NCI-H524 (cell line): ENCODE measurements at places on chromosomes 2 and 18.

DNA sequence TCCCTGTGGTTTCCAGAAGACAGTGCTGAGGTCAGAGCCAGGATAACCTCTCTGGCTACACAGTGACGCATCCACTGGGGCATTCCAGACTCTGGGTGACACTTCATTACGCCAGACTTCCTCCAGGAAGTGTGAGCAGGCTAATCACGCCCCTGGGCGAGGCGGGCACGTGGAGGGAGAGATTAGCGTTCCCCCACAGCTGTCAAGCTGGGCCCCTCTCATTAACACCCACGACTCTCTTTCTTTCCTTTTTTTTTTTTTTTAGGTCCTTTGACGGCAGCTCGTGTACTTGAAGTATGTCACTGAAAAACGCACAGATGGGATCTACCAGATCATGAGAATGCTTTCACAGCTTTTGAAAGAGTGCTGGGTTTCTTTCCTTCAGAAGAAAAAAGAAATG lies 274.6 kb downstream of the AFF3 start:
- peak; percentile 28 for DNase-seq

DNA sequence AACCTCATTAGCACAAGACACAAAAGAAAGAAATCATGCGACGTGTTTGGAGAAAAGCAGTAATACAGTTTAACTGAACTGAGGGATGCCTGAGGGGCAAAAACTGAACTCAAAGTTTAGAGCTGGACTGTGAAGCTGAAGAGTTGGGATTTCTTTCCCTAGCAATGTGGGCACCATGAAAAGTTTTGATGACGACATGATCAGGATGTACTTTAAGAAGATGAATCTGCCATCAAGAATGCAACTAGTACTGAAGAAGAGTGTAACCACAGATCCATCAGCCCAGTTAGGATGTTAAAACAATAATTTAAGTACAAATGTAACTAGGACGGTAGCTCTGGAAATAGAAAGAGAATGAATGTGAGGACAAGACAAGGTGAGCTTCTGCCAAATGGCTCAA lies 196.2 kb downstream of the VWC2L start:
- no peak for DNase-seq

DNA sequence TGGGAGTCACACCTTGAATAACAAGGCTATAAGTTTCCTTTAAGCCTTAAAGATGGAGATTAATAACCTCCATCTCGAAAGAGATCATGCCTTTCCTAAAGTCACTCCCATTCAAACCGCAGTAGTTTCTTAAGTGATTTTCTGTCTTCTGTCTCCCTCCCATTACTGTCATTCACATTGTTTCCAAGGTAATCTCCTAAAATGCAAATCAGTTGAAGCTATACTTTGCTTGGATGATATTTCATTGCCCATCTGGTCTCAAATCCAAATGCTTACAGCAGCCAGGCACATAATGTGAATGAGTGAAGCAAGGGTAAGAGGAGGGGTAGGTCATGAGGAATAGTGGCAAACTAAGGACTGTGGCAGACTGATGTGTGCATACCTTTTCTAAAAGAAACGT lies 116.4 kb downstream of the CCDC141 start:
- DNase-seq, result peak; percentile 96

GRCh38 chr2:151860613-151861146 lies 32.5 kb upstream of the ARL5A start:
- peak; percentile 65 for DNase-seq

GRCh38 chr2:98503481-98504105 lies 58.9 kb downstream of the INPP4A start:
- DNase-seq, result no peak

DNA sequence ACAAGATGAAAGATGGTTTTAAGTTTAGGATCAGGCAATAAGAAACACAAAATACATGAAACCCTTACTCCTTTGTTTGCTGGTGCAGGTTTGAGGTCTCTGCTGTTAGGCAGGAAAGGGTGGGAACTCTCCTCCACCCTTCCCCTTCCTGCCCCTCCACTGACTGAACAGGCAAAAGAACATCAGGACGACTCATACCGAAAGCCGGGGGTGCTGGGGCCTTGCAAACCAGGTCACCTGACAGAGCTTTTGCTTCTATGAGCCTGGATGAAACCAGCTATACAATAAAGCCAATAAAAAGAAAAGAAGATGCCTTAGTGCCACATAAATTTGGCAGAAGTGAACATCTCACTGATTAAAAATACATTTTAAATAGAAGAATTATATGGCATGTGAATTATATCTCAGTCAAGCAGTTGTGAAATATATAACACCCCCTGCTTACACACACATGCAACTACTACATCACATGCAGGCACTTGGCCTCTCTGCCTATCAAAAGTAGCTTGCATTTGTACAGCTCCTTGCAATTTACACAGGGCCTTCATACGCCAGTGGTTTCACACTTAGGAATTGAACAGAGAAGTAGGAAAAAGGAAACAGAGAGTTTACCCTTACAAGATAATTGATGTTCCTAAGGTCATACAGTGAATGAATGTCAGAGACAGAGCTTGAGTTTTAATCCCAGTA lies 215.1 kb upstream of the TRIB2 start:
- no peak for DNase-seq

DNA sequence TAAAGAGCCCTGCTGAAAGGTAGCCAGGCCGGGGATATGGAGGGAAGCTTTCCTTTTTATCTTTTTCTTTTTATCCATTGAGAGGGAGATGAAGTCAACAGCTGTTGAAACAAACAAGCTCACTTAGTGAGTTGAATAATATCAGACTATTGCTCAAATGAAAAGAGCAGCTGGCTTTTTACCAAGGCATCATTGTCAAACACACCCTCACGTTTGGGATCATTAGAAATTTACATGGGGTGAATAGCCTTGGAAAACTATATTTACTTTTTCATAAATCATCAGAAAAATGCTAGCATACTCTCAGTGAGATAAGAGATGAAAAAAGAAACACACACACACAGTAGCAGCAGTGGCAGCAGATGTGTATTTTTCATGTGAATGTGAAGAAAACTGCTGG lies 71.5 kb upstream of the HNMT start:
- peak; percentile 22 for DNase-seq

- no peak for DNase-seq
Observed at GRCh38 chr18:48392268-48392667, 16.9 kb downstream of the ZBTB7C start.

- no peak for DNase-seq
Observed at GRCh38 chr18:61371111-61371510, 37.9 kb downstream of the CDH20 start.

DNA sequence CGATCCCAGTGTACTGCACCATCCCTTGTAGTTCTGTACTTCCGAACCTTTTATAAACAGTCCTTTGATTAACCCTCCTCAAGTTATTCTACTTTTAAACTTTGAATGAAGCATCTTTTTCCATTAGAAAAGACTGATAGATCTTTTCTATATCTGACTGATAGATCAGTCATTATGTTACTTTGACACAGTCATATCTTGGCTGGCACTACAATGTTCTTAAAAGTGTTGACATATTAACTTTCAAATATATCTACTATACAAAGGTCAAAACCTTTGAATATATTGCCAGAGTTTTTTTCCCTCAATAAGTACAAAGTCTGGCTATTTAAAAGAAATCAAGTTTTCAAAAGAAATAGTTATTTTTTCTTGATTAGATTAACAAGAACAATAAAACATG lies 35.4 kb upstream of the NABP1 start:
- no peak for DNase-seq

DNA sequence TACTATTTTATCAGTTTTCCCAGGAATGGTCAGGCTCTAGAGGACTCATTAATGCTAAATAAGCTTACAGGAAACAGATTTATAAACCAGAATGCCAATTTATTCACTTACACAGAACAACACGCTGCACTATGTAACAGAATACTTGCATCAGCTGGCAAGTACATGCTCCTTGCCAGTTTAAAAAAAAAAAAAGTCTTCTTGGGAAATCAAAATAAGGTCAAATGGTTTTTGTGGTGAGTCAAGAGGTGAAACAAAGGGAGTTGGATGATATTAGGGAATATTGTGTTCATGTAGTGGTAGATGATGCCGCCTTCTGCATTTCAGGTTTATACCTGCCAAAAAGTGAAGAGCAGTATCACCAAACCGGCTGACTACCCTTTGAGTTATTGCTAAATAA lies 1322.1 kb upstream of the ZEB2 start:
- DNase-seq, result no peak

DNA sequence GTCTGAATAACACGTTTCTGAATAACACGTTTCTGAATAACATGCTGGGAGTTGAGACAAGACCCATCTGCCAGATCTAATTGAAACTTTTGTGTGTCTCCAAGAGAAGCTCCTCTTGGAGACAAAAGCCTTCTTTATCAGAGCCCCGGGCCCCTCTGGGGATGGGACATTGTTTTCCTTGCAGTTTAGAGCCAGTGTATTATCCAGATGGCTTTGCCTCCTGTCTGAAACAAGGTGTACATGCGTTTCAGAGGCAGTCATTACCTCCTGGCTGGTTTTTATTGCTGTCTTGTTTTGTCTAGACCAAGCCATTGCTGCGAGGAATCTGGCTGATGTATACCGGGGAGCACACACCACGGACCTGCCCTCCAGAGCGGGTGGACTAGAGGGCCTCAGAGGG lies 7.8 kb downstream of the FOSL2 start:
- no peak for DNase-seq

DNA sequence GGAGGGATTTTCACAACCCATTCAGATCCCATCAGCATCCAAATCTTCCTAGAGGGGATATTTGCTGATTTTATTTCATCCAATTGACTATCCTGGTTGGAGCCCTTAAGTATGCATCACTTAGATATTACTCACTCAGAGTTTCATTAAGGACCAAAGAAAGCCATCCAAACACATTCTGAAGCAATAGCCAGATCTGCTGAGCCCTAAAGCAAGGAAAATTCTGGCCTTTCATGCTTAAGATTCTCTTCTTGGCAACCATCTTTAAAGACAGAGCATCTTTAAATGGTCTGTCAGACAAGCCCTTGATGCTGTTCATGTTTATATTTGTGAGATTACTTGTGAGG lies 40.9 kb upstream of the C1D start:
- no peak for DNase-seq

GRCh38 chr18:33239298-33239697 lies 201.2 kb downstream of the CCDC178 start:
- no peak for DNase-seq

DNA sequence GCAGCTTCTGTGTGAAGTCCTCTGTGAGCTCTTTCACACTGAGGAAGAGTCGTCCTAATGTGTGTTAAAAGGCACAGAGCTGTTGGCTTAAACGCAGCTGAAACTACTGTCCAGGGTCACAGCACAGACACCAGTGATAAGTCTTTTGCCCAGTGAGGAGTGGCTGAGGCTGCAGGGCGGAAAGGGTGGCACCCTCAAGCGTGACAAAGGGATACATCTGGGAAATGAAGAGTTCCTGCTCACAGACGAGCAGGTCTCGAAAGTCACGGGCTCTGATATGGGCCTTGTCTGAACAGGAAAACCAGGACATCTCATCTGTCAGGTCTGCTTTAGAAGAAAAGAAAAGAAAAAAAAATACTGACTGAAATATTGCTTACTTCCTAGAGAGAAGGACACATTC lies 36.5 kb downstream of the TGIF1 start:
- DNase-seq, result no peak

GRCh38 chr18:6661692-6662415 lies 67.7 kb upstream of the ARHGAP28 start:
- no peak for DNase-seq

- peak; percentile 28 for DNase-seq
Observed at GRCh38 chr2:197786010-197786877, 1.1 kb upstream of the BOLL start.
